ENCODE measurements at places on chromosomes 5 and 9. TPM values are rescaled to one million over a fixed set of nuclear protein-coding genes. Genes with fewer than 3 reads are reported as not detected.

The CDH12 gene
- polyA plus RNA-seq: 7.5 TPM

The CMYA5 gene
- polyA plus RNA-seq: 26.4 TPM

DNA sequence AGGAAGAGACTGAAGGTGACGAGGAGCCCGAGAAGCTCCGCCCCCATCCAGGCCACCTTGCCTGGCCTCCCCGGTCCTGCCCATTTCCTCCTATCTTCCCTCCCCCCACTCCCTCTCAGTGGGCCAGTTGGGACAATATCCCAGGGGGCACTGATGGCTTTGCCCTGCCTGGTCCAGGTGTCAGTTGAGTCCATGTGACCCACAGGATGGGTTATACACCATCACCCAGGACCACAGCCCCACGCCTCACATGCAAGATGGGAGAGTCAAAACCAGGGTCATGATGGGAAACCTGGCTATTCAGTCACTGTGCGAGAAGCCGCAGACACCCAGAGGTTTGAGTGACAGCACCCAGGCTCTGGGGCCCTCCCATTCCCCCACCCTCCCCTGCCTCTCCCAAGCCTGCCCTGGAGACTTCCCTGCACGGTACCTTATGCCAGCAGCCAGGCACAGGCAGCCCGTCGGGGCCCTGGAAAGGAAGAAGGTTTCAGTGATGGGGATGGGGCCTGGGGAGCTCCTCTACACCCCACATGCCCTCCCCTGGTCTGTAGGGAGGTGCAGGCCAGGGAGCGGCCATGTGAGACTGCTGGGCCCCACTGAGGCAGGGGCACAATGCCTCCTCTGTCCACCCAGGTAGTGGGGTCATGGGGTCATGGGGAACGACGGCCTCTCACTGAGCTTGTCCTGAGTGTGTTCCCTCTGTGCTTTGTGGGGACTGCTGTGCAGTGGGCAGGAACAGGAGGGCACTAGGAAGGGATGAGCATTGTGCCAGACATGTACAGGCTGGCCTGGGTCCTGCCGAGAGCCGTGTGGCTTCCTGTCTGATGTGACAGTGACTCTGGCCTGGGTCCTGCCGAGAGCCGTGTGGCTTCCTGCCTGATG is 6.3 kb upstream of the PHYKPL start:
- DNase-seq: no peak

DNA sequence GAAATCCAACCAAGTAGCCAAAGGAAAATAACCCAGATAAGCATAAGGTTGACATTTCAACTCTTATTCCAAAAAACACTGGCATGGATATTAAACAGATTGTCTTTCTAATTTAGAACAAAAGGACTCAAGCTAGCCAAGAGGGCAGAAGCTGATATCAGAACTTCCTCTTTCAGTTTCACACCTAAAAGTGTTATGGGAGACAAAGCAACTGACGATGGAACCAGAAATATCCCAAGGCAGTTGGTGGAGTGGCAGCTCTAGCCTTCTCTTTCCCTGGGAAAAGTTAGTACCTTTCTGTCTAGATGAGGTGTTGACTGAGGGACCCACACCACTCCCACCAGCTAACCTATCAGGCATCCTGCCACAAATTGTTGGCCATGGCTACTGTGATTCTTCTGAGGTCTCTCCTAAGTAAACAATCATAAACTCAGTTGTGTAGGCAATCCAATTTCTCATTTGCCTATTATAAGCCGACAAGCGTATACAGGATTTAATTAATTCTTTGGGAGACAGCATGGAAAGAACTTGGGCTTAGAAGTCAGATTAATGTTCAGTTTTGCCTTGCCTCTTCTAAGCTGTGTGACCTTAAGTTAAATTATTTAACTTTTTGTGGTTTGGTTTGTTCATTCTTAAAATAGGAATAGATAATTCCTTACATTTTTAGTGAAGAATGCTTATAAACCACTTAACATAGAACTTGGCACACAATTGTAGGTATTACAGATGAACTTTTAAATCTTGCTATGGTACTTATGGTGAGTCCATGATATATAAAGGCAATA is 110.9 kb upstream of the ADAMTSL1 start:
- no peak for DNase-seq

DNA sequence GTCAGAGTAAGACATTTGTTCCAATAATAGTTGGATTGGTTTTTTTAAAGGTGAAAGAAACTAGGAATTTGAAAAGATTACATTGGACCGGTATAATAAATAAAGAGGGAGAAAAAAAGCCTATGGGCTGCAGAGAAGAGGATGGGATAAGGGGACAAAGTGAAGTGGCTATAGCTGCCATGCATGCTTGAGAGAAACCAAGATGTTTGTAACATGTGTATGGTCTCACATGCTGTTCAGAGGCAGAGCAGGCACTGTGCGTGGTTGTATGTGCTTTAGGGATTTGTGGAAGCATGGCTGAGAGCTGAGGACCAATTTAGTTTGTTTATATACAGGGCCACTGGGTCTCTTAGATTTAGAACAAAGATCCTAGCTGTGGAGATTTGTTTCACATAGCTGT is 32.7 kb downstream of the LNPEP start:
- no peak for DNase-seq

DNA sequence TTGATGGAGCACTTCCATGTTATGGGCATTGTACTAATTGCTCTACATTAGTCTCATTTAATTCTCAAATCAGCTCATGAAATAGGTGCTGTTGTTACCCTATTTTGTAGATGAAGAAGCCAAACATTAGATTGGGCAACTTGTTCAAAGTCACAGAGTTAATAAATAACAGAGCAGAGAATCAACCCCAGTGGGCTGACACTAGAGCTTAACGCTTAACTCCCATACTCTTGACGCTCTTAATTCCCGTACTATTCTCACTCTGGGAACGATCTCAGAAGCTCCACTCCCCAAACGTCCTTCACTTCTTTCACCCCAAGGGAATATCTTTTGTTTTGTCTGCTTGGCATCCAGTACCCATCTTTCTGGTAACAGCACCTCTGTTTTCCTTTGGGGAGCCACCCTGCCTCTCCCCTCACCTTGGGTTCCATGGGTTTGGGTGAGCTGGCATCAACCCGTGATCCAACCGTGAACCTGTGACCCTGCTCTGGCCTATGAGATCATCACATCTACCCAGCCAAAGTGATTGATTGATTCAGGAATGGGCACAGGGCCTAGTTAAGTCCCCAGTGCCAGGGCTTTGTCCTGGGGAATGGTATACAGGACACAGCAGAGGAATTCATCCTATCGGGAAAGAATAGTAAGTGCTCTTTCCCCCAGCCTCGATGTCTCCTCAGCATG is 169.2 kb downstream of the NR3C1 start:
- no peak for DNase-seq

GRCh38 chr5:149474198-149474597 is 77.0 kb downstream of the CSNK1A1 start:
- no peak for DNase-seq

- no peak for DNase-seq
Measured at GRCh38 chr5:144237851-144238250, 67.2 kb downstream of the KCTD16 start.
